Activated CD8-positive, alpha-beta memory T cell treated with anti-CD3 and anti-CD28 coated beads for 4 hours (primary cell): ENCODE measurements at places on chromosomes 6 and 20.

GRCh38 chr6:139927236-139927635 lies 552.8 kb upstream of the CITED2 start:
- DNase-seq, result no peak

DNA sequence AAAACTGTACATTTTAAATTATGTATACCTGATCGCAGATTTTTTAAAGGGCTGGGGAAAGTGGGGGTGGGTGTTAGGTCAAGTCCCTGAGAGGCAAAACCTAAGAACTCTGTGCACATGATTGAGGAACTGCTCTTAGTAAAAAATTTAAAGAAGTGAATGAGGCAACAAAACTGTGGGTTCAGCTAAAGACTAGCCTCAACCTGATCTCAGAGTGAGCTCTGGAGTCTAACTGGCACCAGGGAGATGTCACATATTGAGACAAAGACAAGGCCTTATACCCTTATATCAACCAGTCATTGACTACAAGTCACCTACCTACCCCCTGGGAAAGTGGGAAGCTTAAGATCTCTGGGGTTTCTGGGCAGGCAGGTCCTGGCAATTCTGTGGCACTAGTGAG lies 27.4 kb upstream of the RUNX2 start:
- no peak for DNase-seq

- DNase-seq, result no peak
Observed at GRCh38 chr6:16437984-16438383, 199.6 kb downstream of the GMPR start.

GRCh38 chr20:17758512-17758911 lies 58.7 kb downstream of the BANF2 start:
- no peak for DNase-seq

- DNase-seq, result no peak
Observed at GRCh38 chr20:5150226-5151076, 23.6 kb downstream of the CDS2 start.

DNA sequence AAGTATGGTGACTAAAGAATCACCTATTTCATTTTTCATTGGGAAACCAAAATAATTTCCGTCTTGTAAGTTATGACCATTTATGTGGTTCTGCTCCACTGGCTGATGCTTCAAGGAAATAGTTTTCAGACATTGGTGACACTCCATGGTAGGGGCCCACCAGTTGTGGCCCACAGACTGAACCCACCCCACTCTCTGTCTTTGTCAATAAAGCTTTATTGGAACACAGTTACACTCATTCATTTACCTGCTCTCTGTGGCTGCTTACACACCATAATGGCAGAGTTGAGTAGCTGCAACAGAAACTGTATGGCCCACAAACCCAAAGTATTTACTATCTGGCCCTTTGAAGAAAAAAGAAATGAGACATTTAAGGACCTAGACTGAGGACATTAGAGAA lies 78.5 kb downstream of the TBC1D7 start:
- no peak for DNase-seq

GRCh38 chr6:127510876-127511275 lies 8.3 kb downstream of the MTCL3 start:
- DNase-seq, result no peak

DNA sequence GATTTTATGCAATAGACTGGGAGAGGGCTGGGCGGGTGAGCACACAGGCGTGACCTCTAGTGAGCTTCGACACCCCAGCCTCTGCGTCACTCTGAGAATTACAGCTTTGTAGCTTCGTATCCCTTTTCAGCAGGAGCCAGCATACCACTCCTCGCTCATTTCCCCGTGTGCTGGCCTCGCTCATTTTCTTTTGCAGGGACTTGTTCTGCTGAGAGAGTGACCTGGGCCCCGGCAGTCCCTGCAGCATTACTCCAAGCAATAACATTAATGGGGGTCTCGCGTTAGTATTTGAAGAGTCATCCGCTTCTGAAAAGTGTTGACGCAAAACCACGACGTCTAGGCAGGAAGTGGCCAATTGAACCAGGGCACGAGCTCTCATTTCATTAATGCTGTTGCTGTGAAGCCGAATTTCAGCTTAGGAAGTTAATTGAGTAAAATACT lies 193.7 kb downstream of the QKI start:
- no peak for DNase-seq

DNA sequence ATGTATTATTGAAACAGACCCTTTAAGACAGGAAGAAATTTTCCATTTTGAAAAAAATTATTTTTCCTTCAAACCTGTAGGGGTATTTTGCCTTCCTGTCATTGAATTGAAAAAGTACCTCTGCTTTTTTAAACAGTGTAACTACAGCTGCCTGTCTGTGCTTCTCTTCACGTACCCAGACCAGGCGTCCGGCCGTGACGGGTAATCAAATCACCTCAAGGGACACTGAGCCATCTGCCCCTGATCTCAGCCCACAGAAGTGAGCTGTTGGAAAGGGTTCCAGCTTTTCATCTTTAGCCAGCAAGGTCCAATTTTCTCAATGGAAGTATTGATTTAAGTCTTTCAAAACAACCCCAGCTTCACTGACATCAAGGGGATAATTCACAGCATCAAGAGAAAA lies 58.0 kb downstream of the SLC35D3 start:
- DNase-seq, result no peak

- peak; percentile 28 for DNase-seq
Observed at GRCh38 chr6:2790588-2791449, 25.6 kb downstream of the WRNIP1 start.

DNA sequence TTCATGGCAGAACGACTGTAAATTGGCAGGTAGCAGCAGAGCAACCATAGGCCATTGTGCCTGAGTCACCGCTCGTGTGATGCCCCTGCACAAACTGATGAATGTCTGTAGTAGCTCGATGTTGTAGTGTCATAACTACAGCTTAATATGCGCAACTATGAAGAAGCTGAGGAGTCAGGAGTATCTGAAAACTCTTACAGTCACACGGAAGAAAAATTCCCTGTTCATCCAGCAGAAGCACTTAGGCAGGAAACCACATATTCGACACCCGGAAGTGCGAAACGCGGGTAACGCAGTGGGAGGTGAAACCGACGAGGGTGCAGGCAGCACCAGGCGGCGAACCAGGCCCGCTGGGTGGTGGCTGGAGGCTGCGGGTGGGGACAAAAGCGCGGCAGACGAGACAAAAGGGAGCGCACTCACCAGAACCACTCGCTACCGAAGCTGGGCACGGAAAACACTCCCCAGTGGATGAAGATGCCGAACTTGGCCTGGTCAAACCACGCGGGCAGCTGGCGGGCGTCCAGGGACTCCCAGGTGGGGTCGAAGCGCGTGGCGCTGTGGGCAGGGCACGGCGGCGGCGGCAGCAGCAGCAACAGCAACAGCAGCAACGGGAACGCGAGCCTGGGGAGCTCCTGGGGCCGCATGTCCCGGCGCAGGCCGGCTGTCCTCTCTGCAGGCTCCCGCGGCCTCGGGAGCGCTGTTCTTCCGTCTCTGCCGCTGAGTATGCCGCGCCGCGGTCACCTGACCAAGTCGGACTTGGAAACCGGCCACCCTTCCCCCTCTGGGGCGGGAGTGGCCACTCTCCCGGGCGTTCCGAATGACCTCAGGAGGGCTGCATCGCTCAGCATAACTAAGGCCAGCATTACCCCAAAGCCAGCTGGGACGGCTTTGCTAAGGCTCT lies at the start of gene FUCA2:
Gene FUCA2, minus strand, starts transcription at position 730 of the 901 bp plus-strand sequence. Its CDS starts 86 bp downstream, at position 644.
- DNase-seq, result peak; percentile 39

DNA sequence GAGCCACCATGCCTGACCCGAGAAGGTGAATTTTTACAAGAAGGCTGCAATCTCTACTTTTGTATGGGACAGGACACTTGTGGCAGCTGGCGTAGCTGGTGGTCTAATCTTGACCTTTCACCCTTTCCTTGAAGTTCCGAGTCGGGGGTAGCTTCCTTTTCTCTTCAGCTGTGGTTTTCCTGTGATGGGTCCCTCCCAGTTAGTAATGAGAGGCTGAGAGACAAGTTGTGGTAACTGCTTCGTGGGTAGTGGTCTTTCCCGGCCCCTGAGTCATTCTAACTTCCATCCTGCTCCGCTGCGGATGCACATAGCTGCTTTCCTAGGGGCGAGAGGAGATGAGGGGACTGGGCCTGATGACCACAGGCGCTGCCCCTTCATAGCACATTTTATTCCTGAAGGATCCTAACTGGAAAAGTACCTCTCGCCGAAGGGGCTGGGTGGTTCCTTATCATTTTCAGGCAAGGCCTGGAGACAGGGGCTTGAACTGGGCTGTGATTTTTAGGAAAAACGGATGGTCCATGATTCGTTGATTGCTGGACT lies 3.1 kb downstream of the SYNJ2 start:
- no peak for DNase-seq

GRCh38 chr6:151497905-151498304 lies 4.1 kb downstream of the CCDC170 start:
- DNase-seq, result no peak

DNA sequence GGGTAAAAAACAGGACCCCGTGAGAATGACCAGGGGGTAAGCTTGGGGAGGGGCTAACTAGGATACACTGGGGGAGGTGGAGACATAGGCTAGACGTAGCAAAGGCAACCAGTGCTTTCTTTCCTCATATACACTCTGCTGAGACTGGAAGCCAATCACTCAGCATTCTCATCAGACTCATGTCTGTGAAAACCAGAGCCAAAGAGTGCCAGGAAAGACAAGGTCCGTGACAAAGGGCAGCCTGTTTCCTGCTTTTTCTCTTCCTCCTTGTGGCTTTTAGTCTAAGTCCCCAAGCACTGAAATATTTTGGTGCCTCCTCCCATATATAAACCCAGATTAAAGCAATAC lies 97.9 kb upstream of the NEDD9 start:
- DNase-seq, result no peak
